ELF-1 (cell line): ENCODE measurements at places on chromosomes 13 and 19.

DNA sequence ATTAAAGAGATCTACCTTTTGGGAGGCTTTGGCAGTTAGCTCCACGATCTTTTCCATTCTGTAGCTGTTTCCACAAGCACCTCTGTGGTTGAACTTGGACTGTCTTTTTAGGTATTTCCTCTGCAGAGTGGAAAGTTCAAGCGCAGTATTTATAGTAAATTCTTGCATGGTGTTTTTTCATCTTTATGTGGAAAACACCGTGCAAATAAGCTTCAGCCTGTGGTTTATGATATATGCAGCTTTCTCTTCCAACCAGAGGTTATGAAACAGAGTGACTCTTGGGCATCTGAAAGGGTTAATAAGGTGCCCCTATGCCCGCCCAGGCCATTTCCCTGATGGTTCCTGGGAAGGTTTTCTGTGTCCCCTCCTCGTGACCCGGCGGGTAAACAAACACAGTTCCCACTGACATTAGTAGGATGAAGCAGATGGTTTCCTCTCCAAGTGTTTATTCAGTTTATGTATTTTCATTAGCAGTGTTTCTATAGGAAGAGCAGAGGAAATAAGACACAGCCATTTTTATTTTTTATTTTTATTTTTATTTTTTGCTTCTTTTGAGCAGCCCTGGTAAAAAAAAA lies 39.7 kb upstream of the RNF113B start:
- no peak for DNase-seq

GRCh38 chr13:23510979-23511735 lies 59.1 kb upstream of the TNFRSF19 start:
- peak; percentile 63 for DNase-seq

- DNase-seq: no peak
These were observed 12.7 kb downstream of the KDM4B start for GRCh38 chr19:4981681-4981958.

- peak; percentile 53 for DNase-seq
These were observed 175.9 kb upstream of the TRPC4 start for GRCh38 chr13:38045278-38046048.

- DNase-seq: peak; percentile 64
These were observed 103.9 kb upstream of the DIAPH3 start for GRCh38 chr13:60267498-60268202.

DNA sequence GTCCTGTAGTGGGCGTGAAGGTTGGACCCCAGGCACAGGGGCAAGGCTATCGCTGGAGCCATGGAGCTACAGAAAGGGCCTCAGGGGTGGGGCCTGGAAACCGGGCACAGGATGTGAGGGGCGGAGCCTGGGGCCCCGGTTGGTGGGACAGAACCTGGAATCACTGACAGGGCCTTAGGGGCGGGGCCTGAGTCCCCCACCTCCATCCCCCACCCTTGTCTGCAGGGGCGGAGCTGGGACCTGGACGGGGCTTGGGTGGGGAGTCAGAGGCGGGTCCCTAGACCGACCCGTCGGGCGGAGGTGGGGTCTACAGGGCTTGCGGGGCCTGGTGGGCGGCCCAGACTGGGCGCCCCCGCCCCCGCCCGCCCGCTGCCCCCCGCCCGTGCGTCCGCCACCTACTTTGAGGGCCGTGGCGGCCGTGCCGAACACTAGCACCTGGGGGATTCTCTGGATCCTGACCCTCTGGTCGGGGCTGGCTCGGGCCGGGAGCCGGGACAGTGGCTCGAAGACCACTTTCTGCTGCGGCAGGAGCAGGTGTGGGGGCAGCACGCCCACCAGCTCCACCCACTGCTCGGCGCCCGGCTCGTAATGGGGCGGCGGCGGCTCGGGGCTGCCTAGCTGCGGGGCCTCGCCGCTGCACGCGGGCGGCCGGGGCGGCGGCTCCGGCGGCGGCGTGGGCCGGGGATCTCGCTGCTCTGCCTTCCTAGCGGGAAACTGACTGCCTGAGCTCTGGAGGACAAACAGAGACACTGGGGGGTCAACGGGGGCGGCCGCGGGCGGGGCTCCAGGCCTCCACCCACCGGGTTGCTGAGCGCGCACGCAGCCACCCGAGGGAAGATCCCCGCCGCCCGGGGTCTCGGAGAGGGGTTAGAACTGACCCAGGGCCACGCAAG lies 26.3 kb downstream of the DCAF15 start:
- DNase-seq: peak; percentile 95

GRCh38 chr13:21736926-21737325 lies 66.1 kb downstream of the FGF9 start:
- no peak for DNase-seq

- no peak for DNase-seq
These were observed 59.5 kb downstream of the MCF2L start for GRCh38 chr13:113028336-113029060.

GRCh38 chr13:107743100-107743499 lies 472.2 kb downstream of the LIG4 start:
- DNase-seq: no peak
